Activated T-helper 1 cell treated with anti-CD3 and anti-CD28 coated beads, Interleukin-12 subunit alpha, Interleukin-12 subunit beta, Interleukin-2, Interleukin-4 antibody, amounts not matched to agents 30 ng/mL and 10 ng/mL and 1 ng/mL, durations not matched to agents 14 hours and 24 hours and 36 hours (primary cell): ENCODE measurements at places on chromosomes 7 and 10.

- DNase-seq: no peak
These were observed 218.3 kb downstream of the DOCK4 start for GRCh38 chr7:111987886-111988285.

DNA sequence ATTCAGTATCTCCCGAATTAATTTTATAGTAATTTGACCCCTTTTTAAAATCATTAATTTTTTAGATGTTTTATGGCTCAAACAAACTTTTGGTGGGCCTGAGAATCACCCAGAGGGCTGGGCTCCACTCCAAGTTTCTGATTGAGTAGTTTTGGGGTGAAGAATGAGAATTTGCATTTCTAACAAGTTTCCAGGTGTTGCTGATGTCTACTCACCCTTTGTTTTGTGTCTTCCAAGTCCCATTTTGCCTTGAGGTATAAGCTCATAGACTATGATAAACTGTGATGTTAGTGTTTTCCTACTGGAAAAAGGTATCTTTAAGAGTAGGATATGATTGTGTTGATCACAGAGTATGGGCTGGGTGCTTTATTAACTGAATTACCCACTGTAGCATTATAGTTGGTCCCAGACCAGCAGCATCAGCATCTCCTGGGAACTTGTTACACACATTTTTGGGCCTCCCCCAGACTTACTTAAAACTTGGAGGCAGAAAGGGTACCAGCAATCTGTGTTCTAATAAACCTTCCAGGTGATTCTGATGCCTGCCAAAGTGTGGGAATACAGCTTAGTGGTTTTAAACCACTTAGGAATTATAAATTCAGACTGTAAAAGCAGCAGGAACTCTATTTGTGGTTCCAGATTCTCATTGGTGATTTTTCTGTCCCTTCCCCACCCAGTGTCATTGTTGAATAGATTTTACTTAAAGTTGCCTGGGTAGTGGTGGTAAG is 19.1 kb downstream of the ZNRF2 start:
- no peak for DNase-seq

DNA sequence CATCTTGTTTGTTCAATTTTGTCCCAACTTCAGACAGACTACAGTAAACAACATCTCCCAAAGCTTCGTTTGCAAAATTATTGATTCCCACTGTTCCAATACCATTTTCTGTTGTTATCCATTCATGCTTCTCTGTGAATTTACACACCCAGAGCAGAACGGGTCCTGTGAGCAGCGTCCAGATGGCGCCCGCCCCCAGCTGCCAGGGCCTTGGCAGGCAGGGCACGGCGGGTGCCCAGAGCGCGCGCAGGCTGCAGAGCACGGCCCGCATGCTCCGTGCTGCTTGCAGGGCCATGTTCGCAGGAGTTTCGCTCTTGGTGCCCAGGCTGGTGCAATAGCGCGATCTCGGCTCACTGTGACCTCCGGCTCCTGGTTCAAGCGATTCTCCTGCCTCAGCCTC is 32.5 kb upstream of the SEPTIN7 start:
- DNase-seq: no peak

GRCh38 chr10:75400771-75401568 is 594 bp downstream of the ZNF503 start:
- DNase-seq: no peak

DNA sequence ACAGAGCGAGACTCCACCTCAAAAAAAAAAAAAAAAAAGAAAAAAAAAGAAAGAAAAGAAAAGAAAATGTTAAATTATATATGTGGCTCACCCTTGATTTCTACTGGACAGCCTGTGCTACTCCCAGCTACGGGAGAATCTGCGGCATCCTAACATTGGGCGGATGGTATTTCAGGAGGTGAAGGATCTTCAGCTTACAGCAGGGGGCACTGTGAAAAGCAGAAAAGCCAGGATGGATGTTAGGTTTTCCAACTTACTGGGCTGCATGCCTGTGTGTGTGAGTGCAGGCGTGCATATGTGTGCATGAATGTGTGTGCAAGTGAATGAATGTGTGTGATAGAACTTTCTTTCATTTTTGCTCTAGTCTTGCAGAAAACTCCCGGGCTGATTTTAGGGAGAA is 1066.5 kb downstream of the TYW1 start:
- DNase-seq: no peak

GRCh38 chr10:114110174-114110972 is 63.6 kb downstream of the CCDC186 start:
- no peak for DNase-seq

- no peak for DNase-seq
These were observed 5.0 kb upstream of the HOXA13 start for GRCh38 chr7:27204851-27205322.

GRCh38 chr10:35743851-35744250 is 101.8 kb upstream of the FZD8 start:
- DNase-seq: no peak

- no peak for DNase-seq
These were observed 90.9 kb upstream of the PIP4K2A start for GRCh38 chr10:22805304-22805703.

DNA sequence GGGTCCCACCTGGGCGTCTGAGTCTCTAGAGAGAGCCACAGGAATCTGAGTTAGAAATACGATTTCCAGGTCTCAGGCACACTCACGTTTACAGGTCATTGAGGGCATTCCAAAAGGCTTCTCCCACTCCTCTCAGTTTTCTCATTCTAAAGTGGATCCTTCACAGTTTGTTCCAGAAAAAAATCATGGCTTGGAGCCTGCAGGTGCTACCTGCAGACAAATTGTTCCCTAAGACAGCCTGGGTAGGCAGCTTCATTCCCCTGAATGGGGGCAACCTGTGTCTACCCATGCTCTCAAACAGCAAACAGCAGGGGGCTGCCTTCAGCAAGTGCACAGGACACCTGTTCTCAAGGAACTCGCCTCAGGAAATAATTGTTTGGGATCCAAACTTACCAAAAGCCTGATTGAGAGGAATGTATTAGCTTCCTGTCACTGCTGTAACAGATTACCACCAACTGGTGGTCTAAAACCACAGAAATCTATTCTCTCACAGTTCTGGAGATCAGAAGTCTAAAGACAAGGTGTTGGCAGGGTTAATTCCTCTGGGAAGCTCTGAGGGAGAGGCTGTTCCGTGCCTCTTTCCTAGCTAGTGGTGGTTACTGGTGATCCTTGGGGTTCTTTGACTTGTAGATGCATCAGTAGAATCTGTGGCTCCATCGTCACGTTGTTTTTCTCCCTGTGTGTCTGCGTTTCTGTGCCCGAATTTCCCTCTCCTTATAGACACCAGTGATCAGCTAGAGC is 117.2 kb downstream of the RAB11FIP2 start:
- DNase-seq: no peak

DNA sequence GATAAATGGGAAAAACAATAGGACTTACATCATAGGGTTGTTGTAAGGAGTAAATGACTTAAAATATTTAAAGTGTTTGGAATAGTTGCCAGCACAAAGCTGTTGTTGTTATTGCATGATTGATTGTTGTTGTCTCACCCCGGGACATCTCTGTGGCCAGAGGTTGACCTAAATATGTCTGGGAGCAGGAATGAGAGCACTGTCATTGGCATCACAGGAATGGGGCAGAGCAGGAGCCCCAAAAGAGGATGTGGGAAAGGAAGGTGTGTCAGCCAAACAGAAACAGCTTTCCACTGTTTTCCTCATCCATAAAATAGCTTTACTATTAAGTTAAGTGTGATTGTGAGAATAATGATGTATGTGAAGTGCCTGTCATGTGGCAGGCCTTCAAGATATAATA is 121.6 kb downstream of the TMEM168 start:
- no peak for DNase-seq

DNA sequence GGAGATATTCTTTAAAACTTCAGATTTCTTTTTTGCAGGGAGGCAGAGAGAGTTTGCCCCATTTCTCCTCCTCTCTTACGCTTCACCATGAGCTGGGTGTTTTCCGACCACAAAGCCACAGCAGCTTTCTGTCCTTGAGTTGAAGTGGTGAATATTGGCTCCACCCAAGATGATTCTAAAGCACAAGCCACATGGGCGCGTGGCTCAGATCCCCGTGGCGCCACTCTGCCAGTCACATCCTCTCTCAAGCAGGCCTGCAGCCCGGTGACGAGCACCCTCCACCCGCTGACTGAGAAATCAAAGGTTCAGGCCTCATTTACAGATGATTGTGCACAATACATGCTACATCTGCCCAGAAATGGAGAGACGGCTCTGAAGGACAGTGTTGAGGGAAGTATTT is 27.6 kb upstream of the RNF32 start:
- DNase-seq: peak; percentile 82

DNA sequence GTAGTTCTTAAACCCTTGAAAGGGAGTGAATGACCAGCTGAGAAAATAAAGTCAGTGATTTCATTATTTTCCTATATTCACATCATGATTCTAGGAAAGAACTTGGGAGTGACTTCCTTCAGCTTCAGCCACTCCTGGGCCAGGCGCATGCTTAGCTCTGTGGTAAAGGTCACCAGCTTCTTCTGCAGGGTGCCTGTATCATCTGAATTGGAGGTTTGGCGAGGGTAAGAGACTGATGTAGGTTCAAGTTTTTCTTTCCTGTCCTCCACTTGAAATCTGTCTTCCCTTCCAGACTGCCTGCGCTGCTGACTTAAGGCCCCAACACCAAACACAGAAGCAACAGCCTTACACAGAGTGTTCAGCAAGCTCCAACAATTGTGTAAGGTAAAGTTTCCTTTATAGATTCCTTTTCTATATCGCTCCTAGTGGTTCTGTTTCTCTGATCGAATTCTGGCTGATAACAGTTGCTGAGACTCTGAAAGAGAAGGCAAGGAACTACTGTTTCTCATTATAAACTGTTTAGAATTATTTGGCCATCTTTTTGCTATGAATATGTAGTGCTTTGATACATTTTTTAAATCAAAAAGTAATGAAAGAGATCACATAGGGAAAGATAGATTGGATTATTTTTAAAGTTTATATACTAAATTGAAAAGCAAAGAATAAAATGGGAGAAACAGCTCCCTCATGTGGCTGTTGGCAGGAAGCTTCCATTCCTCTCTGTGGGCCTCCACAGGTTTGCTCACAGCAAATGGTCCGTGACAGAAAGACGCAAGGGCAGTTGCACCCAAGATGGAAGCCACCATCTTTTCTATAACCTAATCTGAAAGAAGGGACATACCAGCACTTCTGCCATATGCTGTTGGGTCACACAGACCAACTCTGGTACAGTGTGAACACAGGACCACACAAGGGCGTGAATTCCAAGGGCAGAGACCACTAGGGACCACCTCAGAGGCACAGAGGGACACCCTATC is 14.0 kb downstream of the GATAD1 start:
- peak; percentile 6 for DNase-seq

DNA sequence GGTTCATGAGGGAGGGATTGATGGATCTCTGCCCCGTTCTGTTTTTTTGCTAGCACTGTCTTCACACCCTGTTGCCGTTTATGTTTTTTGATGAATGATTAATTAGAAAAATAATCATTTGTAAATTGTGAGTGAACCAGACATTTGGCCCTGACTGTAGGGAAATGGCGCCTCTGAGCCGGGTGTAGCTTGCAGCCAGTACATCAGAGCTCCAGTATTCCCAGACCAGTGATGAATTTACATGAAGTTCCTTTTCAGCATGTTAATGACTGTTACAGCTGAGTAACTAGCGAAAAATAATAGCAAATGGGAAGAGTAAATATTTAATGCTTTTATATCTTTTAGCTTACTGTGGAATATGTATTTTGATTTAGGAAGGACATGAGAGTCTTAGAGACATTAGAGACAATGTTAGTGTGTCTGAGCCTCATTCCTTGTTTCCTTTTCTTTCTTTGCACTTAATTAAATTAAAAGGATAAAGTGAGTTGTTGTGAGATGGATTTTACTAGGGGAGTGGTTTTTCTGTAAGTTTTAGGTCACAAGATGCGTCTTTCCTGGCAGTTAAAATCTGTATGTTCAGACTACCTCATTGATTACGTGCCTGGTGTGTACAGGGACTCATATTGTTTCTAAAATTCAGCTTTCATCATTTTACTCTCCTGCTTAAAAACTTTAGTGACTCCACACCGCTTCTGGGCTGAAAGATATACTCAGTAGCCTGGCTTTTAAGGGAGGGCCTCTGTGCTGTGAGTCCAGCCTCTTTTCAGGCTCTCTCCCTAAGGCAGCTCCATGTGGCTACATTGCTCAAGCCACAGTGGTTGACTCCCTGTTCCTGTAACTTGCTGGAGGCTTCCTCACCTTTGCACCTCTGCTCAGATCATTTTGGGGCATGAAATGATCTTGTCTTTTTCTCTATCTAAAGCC is 86.4 kb downstream of the AUTS2 start:
- DNase-seq: no peak

DNA sequence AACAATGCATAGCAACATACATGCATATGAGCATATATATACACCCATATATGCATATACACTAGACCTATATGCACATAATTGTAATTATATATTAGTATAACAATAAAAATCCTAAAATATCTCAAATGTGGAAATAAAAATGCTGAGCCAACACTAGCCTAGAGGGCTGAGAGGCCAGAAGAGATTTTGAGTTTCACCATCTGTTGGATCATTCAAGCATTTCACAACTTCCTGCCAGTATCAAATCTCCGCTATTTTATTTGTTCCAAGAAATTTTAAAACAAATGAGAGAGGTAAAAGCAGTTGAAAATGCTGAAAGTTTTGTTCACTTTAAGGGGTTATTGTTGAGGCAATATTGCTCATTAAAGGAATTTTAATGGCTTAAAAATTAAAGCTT is 187.0 kb downstream of the PCDH15 start:
- DNase-seq: no peak

- DNase-seq: no peak
These were observed 45.7 kb downstream of the ZNF138 start for GRCh38 chr7:64839910-64840309.

DNA sequence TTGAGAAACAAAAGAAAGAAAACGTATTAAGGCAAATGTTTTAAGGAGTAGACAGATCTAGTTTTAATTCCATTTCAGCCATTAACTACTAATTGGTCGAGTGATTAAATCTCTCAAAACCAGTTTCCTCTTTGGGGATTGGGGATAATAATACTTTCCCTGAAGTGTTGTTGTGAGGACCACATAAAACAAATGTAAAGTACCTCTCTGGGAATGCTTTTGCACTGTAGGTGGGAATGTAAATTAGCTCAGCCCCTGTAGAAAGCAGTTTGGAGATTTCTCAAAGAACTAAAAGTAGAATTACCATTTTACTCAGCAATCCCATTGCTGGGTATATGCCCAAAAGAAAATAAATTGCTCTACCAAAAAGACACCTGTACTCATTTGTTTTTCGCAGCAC is 36.0 kb upstream of the PPP1R3C start:
- no peak for DNase-seq

- DNase-seq: no peak
These were observed 59.6 kb upstream of the SEMA3E start for GRCh38 chr7:83708531-83708930.

DNA sequence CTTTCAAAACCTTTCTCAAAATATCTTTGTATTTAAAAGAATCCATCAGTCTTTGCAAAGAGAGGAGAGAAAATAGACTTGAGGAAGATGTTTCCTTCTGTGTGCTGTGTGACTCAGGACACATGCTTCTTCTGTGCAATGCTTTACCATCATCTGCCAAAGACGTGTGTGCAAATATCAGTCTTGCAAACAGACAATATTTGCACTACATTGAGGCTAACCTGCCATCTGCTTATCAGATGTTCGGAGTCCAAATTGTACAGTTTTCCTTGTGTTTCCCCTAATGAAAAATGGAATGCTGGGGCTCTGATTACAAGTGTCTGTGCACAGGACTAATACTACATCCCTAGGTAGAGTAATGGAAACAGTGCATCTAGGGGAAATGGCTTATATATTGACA is 353.1 kb upstream of the LRRTM3 start:
- no peak for DNase-seq

GRCh38 chr7:139488810-139489209 is 5.3 kb upstream of the KLRG2 start:
- no peak for DNase-seq

- DNase-seq: no peak
These were observed 6.7 kb downstream of the RASSF4 start for GRCh38 chr10:44966129-44966815.
